ENCODE measurements at places on chromosomes 2 and 18. TPM values are rescaled to one million over a fixed set of nuclear protein-coding genes. Genes with fewer than 3 reads are reported as not detected.

DNA sequence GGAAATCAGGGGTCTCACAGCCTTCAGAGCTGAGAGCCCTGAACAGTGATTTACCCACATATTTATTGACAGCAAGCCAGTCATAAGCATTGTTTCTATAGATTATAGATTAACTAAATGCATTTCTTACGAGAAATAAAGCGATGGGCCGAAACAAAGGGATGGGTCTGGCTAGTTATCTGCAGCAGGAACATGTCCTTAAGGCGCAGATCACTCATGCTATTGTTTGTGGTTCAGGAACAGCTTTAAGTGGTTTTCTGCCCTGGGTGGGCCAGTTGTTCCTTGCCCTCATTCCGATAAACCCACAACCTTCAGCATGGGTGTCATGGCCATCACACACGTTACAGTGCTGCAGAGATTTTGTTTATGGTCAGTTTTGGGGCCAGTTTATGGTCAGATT, 36.4 kb downstream of the TANC1 start:
- no peaks in the 10 kb centered on the region for H3K4me1 ChIP-seq
- DNase-seq = no peak
- H3K36me3 ChIP-seq = no peaks in the 10 kb centered on the region
- H3K27me3 ChIP-seq = no peaks in the 10 kb centered on the region

- no peaks in the 10 kb centered on the region for H3K36me3 ChIP-seq
- no peaks in the 10 kb centered on the region for H3K4me1 ChIP-seq
- H3K27me3 ChIP-seq = no peaks in the 10 kb centered on the region
- H3K4me3 ChIP-seq = no peak overlapping the region
- no peak overlapping the region for H3K27ac ChIP-seq
These were observed 145.5 kb downstream of the LRATD1 start for GRCh38 chr2:14778015-14778414.

GRCh38 chr2:120737340-120738101, 1.9 kb downstream of the GLI2 start:
- H3K27ac ChIP-seq = no peak overlapping the region
- no peak for DNase-seq
- H3K27me3 ChIP-seq = peaks cover 71% of the 10 kb centered on the region

DNA sequence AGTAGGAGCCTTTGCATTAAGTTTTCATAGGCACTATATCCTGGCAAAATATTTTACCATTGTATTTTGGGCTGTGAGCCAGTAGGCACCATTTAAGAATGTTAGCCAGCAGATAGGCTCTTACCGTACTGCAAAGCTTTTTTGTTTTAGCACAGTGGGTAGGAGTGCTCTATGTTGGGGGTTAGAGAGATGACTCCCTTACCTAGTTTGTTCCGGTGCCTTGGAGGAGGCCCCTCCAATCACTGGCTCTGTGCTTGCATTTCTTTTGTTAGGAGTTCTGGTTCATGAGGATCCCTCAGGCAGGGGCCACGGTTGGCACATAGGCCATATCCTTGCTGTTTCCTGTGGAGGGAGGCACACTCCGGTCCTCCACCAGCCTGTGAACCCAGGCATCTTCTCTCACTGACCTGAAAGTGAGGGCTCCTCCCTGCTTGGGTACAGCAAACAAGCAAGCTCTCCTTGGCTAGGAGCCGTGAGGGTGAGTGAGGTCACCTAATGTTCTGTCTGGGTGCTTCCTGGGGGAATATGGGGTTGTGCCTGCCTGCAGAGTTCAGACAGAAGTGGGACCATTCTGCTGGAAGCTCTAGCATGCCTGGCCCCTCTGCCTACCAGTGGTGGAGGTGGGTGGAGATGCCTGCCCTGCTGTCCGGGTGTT, 29.8 kb downstream of the LTBP1 start:
- DNase-seq = no peak
- no peak overlapping the region for H3K4me3 ChIP-seq
- no peaks in the 10 kb centered on the region for H3K36me3 ChIP-seq
- no peak overlapping the region for H3K27ac ChIP-seq

GRCh38 chr18:79798346-79798998, 734 bp downstream of the KCNG2 start:
- peaks cover 2% of the 10 kb centered on the region for H3K36me3 ChIP-seq
- H3K27me3 ChIP-seq = peaks cover 36% of the 10 kb centered on the region
- no peak overlapping the region for H3K27ac ChIP-seq
- peaks cover 6% of the 10 kb centered on the region for H3K4me1 ChIP-seq
- no peak overlapping the region for H3K4me3 ChIP-seq

GRCh38 chr2:27912512-27912911, 22.0 kb downstream of the BABAM2 start:
- H3K4me1 ChIP-seq = peaks cover 14% of the 10 kb centered on the region
- H3K4me3 ChIP-seq = no peak overlapping the region
- no peak overlapping the region for H3K27ac ChIP-seq
- peaks cover 26% of the 10 kb centered on the region for H3K36me3 ChIP-seq
- no peak for DNase-seq

DNA sequence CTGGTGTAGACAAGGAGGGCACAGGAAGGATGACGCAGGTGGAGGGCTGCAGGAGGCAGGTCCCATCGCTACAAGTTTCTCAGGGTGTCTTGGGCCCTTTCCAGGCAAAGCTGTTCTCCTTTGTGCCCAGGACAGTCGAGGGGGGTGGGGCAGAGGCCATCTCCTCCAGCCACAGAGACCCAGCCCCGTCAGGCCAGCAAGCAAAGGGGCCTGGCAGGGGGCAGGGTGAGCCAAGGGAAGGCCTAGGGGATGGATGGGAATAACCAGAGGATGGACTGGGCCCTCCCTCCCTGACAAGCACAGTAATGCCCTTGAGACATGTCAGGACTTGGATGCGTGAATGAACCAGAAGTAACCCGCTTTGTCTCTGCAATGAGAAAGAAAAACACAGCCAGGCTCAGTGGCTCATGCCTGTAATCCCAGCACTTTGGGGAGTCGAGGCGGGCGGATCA, 6.3 kb downstream of the TCF23 start:
- H3K27ac ChIP-seq = no peak overlapping the region
- peaks cover 3% of the 10 kb centered on the region for H3K27me3 ChIP-seq
- H3K4me3 ChIP-seq = no peak overlapping the region
- H3K4me1 ChIP-seq = peaks cover 5% of the 10 kb centered on the region
- no peak for DNase-seq
- H3K36me3 ChIP-seq = no peaks in the 10 kb centered on the region

Gene PLEKHA3
- 28.0 TPM for total RNA-seq

Data from activated CD4-positive, alpha-beta T cell treated with anti-CD3 and anti-CD28 coated beads, Interleukin-2, amount 10 ng/mL, durations not matched to agents 24 days and 14 days (primary cell).